Left forelimb (tissue), 1 donor: ENCODE measurements at places on chromosomes 1 and 21.

DNA sequence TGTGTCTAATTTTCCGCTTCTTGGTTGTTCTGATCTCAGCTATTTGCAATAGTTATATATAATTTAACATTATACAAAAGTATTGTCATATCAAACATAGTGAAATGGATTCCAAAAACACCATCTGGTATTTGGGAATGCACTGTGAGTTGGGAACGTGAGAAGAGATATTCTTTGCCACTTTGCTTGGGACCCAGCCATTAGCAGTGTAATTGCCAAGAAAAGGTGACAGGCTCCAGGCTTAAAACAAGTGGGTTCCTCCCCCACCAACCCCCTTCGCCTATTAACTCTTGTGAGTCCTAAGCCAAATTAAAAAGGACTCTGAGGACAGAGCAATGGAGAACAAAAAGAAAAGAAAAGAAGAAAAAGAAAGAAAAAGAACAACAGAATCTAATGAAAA, 186.7 kb upstream of the NFIA start:
- DNase-seq: no peak

DNA sequence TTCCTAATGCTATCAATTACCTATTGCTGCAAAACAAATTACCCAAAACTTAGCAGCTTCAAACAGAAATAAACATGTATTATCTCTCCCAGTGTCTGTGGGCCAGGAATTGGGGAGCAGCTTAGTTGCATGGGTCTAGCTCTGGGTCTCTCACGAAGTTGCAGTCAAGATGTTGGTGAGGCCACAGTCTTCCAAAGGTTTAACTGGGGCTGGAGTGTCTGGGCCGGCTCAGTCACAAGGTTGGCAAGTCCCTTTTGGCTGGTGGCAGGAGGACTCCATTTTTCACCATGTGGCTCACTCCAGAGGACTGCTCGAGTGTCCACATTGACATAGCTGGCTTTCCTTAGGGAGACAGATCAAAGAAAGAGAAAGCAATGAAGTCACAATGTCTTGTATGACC, 5.0 kb upstream of the LRP8 start:
- DNase-seq: peak; percentile 18

GRCh38 chr1:39654291-39654690, 14.8 kb upstream of the HEYL start:
- DNase-seq: no peak

GRCh38 chr1:6673816-6674398, 27.7 kb downstream of the DNAJC11 start:
- no peak for DNase-seq

- no peak for DNase-seq
These were observed 28.3 kb downstream of the TTC3 start for GRCh38 chr21:37101384-37101783.

DNA sequence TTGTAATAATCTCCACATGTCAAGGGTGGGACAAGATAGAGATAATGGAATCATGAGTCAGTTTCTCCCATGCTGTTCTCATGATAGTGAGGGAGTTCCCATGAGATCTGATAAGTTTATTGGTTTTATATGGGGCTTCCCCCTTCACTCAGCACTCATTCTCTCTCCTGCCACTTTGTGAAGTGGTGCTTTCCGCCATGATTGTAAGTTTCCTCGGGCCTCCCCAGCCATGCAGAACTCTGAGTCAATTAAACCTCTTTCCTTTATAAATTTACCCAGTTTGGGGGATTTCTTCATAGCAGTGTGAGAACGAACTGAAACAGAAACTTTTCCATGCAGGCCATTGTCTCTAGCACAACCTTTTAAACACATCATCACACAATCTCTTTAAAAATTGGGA, 221.5 kb upstream of the BRINP3 start:
- no peak for DNase-seq
